ENCODE measurements at places on chromosomes 11 and 22.

- no peak for DNase-seq
Observed at GRCh38 chr11:79179087-79179486, 261.7 kb downstream of the TENM4 start.

GRCh38 chr11:24238771-24239645 lies 257.8 kb upstream of the LUZP2 start:
- DNase-seq, result no peak

- no peak for DNase-seq
Observed at GRCh38 chr11:19666951-19667350, 45.7 kb upstream of the NAV2 start.

GRCh38 chr11:58796333-58796732 lies 48.2 kb downstream of the GLYATL2 start:
- DNase-seq, result no peak

- DNase-seq, result no peak
Observed at GRCh38 chr11:94678236-94678635, 89.9 kb upstream of the AMOTL1 start.

DNA sequence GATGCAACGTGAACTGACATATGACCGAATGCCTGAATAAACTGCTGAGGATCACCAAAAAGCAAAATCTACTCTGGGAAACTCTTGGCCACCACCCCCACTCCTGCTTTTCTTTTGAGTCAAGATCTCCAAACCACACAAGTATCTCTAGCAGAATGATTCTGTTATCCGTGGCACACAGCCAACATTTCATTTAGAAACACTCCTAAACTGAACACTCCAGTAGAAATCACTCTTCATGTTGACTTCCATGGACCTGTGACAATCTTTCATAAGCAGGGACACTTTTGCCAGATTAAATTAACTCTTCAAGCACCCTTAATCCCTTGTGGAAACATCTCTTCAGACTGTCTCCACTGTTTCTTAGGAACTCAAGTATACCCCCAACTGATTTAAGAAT lies 44.4 kb downstream of the VSIG10L2 start:
- no peak for DNase-seq

DNA sequence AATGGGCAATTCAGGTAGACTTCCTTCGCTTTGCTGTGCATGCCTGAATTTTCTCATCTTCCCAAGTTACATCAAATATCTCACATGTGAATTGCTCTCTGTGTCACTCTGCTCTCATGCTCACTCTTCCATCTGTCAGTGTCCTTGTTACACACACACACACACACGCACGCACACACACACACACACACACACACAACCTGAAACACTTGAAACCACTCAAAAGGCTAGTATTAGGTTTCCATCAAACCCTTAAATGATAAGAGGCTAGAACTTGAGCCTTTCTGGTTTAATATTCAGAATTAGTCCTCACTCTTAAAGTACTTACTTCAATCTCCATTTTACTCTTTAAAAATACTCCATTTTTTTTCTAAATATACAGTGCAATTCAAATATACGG lies 282.4 kb downstream of the C11orf87 start:
- no peak for DNase-seq

DNA sequence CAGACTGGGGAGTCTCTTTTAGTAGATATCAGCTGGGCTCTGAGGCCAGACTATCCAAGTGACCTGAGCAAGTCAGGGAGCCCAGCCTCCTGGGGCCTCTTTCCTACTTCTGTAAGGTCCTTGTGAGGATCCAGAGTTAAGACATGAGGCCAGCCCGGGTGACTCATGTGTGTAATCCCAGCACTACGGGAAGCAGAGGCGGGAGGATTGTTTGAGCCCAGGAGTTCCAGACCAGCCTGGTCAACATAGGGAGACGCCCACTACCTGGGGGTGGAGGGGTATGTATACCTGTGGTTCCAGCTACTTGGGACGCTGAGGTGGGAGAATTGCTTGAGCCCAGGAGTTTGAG lies 36.9 kb upstream of the POLA2 start:
- no peak for DNase-seq

- DNase-seq, result no peak
Observed at GRCh38 chr11:91837411-91838330, 386.9 kb upstream of the FAT3 start.

GRCh38 chr11:942823-943222 lies 17.2 kb downstream of the AP2A2 start:
- DNase-seq, result no peak

- DNase-seq, result no peak
Observed at GRCh38 chr22:45891021-45891421, 85.9 kb downstream of the WNT7B start.

DNA sequence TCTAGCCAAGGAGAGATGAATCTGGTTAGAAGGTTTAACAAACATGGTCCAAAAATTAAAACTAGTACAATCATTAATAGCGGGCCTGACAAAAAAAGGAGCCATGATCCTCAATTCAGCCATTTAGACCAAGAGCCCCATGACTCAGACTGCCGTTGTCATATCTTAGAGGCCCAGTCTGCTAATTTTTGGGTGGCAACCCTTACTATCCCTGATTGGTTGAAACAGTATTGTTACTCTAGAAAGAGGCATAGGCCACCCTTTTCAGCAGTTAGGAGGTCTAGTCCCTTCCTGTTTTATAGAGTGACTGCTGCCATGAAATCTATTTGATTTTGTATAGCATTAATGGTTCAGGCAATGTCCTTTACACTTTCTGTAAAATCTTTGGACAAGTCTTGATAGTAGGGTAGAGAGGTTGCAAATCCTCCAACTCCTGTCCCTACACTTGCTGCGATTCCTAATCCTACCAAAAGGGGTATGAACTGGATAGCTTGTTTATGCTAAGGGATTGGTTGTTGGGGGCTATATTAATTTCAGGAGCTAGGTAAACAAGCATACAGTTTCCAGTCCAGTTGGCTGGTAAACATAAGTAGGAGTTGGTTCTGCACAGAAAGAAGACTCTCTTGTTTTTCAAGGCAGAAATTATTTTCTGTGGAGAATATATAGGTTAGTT lies 1056.3 kb upstream of the CNTN5 start:
- no peak for DNase-seq

DNA sequence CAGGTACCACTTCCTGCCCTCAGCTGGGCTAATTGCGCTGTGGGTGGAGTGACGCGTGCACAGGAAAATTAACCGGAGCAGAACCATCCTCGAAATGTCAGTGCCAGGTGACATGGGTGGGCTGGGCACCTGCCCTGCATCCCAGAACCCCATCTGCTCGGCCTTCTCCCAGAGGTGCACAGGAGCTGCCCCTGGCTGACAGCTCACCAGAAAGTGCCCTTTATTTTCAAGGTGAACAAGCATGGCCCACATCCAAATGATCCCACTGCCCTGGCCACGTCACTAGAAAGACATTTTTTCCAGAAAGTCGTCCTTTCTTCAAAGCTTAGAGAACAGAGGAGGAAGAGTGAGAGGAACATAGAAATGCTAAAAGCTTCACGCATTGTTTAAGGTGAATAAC lies 4.1 kb upstream of the ELFN2 start:
- no peak for DNase-seq

GRCh38 chr11:131474947-131475346 lies 104.5 kb downstream of the NTM start:
- no peak for DNase-seq

GRCh38 chr11:65786008-65786785 lies 666 bp upstream of the OVOL1 start:
- no peak for DNase-seq

- DNase-seq, result no peak
Observed at GRCh38 chr11:15883455-15883920, 472.9 kb downstream of the SOX6 start.

DNA sequence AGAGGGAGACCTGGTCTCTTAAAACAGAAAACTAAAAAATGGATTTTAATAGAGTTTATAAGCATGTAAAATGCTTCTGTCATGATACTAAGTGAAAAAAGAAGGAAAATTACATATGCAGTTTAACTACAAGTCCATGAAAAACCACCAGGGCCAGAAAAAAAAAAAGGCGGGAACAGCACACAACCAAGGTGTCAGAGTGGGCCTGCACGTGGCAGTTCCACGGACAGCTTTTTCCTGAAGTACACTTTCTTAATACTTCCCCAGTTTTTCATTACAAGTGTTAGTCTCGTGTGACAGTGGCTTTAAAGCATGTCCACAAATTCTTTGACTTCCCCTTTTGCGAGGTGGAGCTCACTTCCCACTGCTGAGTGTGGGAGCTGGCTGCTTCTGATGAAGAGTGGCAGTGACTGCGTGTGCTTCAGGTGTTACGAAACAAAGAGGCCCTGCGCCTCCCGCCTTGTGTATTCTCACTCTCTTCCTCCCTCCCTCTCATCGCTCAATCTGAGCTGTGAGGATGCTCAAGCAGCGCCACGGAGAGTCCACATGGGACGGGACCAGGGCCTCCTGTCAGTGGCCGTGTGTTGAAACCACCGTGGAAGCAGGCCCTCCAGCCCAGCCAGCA lies 16.4 kb downstream of the PPM1F start:
- DNase-seq, result peak; percentile 96

GRCh38 chr11:68974421-68975194 lies 6.2 kb downstream of the MRGPRD start:
- DNase-seq, result peak; percentile 18

DNA sequence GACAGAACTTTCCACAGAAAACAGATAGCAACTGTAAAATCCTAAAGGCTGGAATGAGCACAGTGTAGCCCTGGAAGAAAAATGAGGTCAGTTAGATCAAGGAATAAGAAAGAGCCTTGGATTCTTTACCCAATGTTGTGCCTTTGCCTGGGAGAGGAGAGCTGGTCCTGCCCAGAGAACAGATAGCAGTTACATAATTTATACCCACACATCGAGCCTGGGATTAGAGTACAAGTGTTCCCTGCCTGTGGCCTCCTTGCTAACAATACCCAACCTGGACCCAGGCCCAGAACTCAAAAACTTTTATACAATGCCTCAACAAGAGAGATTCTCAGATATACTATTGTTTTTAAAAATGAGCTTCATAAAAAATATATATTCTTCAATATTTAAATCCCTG lies 1998.4 kb downstream of the LRRC4C start:
- no peak for DNase-seq

DNA sequence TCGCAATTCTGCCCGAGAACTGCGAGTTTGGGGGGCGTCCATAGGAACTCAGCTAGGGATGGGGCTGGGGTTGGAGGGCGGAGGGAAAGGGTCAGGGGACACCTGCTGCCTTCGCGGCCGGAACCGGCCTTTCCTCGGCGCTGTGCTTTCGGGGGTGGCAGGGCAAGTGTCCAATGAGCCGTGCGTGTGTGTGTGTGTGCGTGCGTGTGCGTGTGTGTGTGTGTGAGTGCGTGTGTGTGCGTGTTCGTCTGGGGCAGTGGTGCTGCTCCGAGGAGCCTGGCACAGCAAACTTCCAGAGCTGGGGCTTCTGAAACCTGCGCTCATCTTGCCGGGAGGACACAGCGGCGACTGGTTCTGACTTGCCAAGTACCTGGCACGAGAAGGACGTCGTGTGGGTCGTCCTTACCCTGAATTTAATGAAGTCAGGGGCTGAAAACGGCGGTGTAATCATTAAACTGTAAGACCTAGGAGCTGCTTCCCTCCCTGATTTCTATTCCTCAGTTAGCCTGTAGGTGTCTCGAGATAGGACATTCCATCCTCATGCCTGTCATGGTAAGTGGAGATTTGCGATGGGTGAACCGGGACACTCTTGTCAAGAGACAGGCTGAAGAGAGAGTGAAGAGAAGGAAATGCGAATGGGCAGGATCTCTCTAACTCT lies 27.0 kb upstream of the AMOTL1 start:
- DNase-seq, result no peak

DNA sequence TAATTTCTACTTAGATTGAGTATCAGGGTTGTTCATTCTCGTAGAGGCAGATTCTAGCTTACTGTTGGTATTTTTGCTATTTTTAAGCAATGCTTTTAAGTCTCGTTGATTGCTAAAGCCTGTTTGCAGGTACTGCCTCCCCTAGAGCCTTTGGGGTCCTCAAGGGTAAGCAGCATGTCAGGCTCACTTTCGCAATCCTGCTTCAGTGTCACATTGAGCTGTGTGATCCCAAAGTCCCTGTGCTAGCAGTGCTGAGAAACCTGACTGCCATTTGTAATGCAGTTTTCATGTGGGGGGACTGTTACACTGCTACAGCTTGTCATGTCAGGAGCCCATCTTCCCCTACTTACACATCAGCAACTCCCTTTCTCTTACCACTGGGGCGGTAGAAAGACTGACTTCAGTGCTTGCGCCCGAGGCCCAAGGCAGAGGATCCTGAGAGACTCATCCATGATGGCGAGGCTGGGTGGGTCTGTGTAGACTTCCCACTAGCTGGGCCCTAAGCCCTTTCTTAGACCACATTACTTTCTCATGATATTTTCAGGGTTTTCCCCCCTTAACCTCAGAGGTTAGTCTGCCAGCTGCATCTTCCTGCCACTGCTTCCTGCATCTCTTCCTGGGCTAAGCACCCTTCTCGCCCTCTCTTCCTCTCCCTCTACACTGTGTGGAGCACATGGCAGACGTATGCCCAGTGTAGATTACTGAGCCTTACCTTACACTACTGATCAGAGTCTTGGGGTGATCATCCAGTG lies 40.8 kb upstream of the ST14 start:
- DNase-seq, result no peak

DNA sequence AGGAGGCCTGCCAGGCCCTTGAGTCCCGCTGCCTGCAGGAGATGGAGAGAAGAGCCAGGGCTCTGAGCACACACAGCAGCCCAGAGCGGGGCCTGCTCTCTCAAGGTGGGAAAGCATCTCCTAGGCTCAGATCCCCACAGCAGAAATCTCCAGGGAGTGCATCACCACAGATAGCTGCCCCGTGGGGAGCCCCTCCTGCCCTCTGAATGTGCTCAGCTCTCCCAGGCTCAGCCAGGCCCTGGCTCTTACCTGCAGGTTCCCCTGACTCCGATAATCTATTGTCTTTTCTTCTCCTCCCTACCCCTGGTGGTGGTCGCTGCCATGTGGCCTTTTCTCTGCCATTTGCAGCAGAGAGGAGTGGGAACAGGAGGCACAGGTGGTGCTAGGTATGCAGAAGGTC lies 49.9 kb downstream of the BTG4 start:
- DNase-seq, result no peak

DNA sequence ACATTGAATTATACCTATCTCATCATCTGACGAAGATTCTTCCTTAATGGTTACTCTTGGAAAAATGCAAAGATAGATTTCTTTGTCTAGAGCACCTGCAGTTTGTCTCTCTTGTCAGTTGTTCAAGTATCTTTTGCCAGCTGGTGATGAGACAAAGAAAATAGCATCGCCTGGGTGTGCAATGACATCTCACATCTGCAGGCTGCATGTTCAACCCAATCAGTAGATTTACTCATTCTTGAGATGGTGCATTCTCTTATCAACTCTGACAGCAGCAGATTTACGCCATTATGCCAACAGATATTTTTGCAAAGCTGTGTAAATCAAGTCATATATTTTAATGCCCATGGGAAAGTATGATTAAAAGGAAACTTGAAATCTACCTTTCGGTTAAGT lies 164.6 kb upstream of the PDGFD start:
- no peak for DNase-seq

- DNase-seq, result peak; percentile 77
Observed at GRCh38 chr11:65468874-65469333, 29.9 kb upstream of the MALAT1 start.

Data from HL-60 (cell line).